Lung (tissue), 17 donors: ENCODE measurements at places on chromosomes 13 and 19. TPM values are rescaled to one million over a fixed set of nuclear protein-coding genes. Genes with fewer than 3 reads are reported as not detected.

DNA sequence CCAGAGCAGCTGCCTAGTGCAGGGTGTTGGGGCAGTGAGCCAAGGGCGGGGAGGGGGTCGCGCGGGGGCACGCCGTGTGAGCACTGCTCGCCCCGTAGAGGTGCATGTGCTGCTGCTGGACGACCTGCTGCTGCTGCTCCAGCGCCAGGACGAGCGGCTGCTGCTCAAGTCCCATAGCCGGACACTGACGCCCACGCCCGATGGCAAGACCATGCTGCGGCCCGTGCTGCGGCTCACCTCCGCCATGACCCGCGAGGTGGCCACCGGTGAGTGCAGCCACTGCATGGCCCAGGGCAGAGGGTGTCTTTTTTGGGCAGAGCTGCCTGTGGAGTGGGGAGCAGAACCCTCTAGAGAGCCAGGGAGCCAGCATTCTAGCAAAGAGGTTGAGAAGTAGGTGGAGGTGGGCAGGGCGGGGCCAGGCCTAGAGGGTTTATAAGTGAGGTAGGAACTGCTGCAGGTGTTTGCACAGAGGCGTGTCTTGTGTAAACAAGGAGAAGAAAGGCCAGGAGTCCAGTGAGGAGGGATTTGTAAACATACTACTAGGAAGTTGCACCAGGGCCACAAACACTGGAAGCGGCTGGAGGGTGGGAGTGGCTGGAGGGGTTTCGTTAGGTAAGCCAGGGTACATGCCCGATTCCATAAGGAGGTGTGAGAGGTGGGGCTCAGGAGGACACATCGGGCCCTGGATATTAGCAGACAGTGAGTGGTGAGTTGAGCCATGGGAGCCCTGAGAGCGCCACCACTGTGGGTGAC, 21.3 kb downstream of the ARHGEF1 start:
- DNase-seq = peak; percentile 56
- peak overlapping the region; percentile 63 for H3K27ac ChIP-seq
- H3K27me3 ChIP-seq = no peaks in the 10 kb centered on the region
- no peak overlapping the region for H3K4me3 ChIP-seq
- H3K4me1 ChIP-seq = no peaks in the 10 kb centered on the region
- peaks cover 21% of the 10 kb centered on the region for H3K36me3 ChIP-seq

- H3K36me3 ChIP-seq = no peaks in the 10 kb centered on the region
- H3K27me3 ChIP-seq = no peaks in the 10 kb centered on the region
- peak; percentile 5 for DNase-seq
- no peak overlapping the region for H3K27ac ChIP-seq
- no peaks in the 10 kb centered on the region for H3K4me1 ChIP-seq
- no peak overlapping the region for H3K4me3 ChIP-seq
Measured at GRCh38 chr13:85879014-85879413, 79.8 kb upstream of the SLITRK6 start.

- no peak overlapping the region for H3K27ac ChIP-seq
- DNase-seq = no peak
- no peak overlapping the region for H3K4me3 ChIP-seq
- H3K27me3 ChIP-seq = no peaks in the 10 kb centered on the region
- H3K4me1 ChIP-seq = no peaks in the 10 kb centered on the region
- no peaks in the 10 kb centered on the region for H3K36me3 ChIP-seq
Measured at GRCh38 chr13:25902891-25903341, 148.9 kb downstream of the SHISA2 start.

DNA sequence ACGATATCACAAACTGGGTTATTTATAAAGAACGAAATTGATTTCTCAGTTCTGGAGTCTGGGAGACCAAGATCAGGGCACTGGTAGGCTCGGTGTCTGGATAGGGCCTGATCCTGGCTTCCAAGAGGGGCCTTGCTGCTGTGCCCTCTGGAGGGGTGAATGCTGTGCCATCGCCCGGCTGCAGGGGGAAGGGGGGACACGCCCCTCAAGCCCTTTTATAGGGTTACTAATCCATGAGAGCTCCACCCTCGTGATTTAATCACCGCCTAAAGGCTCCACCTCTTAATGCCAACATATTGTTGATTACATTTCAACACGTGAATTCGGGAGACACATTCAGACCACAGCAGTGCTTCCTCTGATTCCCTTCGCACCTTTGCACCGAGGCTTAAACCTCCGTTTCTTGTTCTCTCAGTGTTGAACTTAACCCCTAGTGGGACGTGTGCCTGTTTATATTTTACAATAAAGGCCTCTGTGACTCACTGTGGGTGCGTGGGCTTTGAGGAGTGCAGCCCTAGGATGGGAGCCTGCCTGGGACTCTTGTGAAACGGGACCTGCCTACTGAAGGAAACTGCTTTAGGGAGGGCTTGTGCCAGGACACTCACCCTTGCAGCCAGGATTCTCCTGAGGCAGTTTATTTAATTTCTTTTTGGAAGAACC, 52.4 kb upstream of the SPATA13 start:
- no peak overlapping the region for H3K27ac ChIP-seq
- no peaks in the 10 kb centered on the region for H3K27me3 ChIP-seq
- peaks cover 21% of the 10 kb centered on the region for H3K4me1 ChIP-seq
- DNase-seq = no peak
- H3K4me3 ChIP-seq = no peak overlapping the region
- H3K36me3 ChIP-seq = no peaks in the 10 kb centered on the region

- H3K4me3 ChIP-seq = no peak overlapping the region
- no peaks in the 10 kb centered on the region for H3K4me1 ChIP-seq
- no peaks in the 10 kb centered on the region for H3K27me3 ChIP-seq
- no peak overlapping the region for H3K27ac ChIP-seq
- no peak for DNase-seq
Measured at GRCh38 chr13:43640476-43640875, 146.3 kb downstream of the ENOX1 start.

GRCh38 chr19:35725216-35725861, 7.5 kb downstream of the KMT2B start:
- H3K27ac ChIP-seq = no peak overlapping the region
- no peak overlapping the region for H3K4me3 ChIP-seq
- no peaks in the 10 kb centered on the region for H3K27me3 ChIP-seq
- no peaks in the 10 kb centered on the region for H3K4me1 ChIP-seq
- no peak for DNase-seq

- no peak overlapping the region for H3K4me3 ChIP-seq
- DNase-seq = no peak
Measured at GRCh38 chr13:32126756-32127155, 95.2 kb downstream of the FRY start.

GRCh38 chr13:33128134-33128533, 111.9 kb downstream of the KL start:
- no peak for DNase-seq
- peaks cover 7% of the 10 kb centered on the region for H3K36me3 ChIP-seq
- H3K4me3 ChIP-seq = no peak overlapping the region
- no peaks in the 10 kb centered on the region for H3K27me3 ChIP-seq

DNA sequence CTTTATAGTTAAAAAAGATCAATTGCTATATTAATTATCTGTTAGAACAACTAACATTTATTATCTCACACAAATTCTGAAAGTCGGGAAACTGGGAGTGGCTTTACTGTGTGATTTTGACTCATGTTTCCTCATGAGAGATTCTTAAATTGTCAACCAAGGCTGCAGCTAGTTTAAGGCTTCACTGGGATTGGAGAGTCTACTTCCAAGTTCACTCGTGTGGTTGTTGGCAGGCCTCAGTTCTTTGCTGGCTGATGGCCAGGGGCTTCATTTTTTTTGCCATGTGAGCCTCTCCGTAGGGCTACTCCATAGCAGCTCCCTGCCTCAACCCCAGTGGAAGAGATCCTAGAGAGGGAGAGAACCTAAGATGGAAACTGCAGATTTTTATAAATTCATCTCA, 24.5 kb upstream of the LPAR6 start:
- peak; percentile 83 for DNase-seq
- no peak overlapping the region for H3K27ac ChIP-seq
- no peaks in the 10 kb centered on the region for H3K27me3 ChIP-seq
- no peak overlapping the region for H3K4me3 ChIP-seq

DNA sequence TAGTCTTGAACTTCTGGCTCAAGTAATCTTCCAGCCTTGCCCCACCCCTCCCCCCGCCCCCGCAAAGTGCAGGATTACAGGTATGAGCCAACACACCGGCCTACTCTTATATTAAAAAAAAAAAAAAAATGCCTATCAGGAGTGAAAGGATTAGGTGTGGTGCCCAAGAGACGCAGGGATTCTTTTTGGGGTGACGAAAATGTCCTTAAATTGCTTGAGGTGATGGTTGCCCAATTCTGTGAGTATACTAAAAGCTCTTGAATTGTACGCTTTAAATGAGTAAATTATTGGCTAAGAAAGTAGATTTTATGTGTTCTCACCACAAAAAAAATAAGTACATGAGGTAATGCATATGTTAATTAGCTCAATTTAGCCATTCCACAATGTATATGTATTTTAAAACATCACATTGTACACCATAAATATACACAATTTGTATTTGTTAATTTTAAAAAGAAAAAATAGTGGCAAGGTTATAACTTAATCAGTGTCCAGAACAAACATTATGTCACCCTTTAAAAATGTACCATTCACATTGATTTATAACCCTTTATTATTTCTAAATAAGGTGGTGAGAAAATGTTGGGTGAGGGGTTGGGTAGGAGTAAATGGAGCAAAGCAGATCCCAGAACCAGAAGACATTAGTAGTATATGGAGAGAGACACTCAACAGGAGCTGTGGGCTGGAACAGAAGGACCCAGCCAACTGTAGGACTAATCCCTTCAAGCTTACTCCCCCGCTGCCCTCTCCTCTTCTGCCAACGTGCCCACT, 3.9 kb downstream of the IGSF23 start:
- DNase-seq = no peak
- peaks cover 3% of the 10 kb centered on the region for H3K4me1 ChIP-seq
- H3K4me3 ChIP-seq = no peak overlapping the region

DNA sequence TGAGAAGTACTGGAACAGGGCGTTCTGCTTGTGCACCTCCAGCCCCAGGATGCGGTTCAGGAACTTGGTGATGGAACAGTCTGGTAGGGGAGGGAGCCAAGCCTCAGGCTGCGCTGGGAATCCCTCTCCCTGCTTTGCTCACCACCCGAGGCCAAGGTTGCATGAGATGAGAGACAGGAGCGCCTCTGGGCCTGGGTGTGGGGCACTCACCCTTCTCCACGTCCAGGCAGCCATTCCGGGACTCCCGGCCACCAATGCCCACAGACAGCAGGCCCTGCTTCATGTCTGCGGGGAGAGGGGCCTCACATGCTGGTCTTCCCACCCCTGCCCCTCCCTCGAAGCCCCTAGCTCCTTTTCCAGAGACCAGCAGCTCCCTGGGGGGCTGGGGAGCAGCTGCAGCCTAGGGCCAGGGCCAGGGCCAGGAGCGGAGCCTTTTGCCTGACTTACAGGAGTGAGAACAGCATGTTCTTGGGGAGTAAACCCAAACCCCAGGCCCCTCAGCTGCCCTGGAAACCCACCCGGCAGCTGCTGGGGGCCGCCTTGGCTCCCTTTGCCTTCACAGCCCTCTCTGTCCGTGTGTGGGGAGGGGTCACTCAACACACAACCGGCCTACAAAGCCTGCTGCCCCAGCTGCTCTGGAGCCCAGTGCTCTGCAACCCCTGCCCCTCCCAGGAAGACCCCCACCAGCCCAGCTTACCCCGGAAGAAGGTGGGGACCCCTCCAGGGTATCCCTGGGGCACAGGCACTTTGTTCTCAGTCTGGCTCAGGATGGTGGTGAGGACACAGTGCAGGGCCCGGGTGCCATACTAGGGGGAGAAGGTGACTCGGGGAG, 7.2 kb downstream of the GPX4 start:
- H3K27me3 ChIP-seq = no peaks in the 10 kb centered on the region
- no peak for DNase-seq
- H3K4me1 ChIP-seq = peaks cover 18% of the 10 kb centered on the region
- peak overlapping the region; percentile 11 for H3K27ac ChIP-seq
- peaks cover 3% of the 10 kb centered on the region for H3K36me3 ChIP-seq

DNA sequence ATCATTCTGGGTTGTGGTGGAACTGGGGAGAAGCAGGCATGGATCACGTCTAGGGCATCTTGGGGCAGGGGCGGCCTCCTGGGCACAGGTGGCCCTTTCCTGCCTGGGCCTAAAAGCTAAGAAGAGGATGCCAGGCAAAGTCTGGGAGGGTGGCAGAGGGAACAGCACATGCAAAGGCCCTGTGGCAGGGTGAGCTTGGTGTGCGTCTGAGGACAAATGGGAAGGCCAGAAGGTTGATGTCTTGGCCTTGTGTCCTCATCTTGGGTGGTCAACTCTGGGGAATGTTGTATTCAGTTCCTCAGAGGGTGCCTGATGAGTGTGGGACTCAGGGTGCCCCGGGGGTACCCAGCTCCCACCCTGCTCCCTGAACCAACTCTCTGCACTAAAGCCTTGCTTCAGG, 5.4 kb upstream of the PLK5 start:
- no peaks in the 10 kb centered on the region for H3K4me1 ChIP-seq
- no peak overlapping the region for H3K27ac ChIP-seq
- no peak overlapping the region for H3K4me3 ChIP-seq
- DNase-seq = no peak
- H3K27me3 ChIP-seq = peaks cover 6% of the 10 kb centered on the region
- no peaks in the 10 kb centered on the region for H3K36me3 ChIP-seq

DNA sequence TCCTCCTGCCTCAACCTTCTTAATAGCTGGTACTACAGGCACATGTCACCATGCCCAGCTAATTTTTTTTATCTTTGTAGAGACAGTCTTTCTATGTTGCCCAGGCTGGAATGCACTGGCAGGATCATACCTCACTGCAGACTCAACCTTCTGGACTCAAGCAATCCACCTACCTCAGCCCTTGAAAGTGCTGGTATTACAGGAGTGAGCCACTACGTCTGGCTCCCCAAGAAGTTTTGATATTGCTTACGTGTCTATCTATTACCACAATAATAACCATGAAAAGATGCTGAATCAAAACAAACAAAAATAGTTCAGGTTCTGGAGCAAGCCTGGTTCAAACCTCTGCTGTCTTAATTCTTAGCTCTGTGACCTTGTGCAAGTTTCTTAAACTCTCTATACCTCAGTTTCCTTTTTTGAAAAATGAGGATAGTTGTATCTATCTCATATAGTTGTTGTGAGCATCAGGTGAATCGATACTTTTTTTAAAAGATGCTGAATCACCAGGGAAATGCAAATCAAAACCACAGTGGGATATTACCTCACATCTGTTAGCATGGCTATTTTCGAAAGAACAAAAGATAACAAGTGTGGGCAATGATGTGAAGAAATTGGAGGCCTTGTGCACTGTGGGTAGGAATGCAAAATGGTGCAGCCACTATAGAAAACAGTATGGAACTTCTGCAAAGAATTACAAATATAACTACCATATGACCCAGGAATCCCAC, 19.0 kb upstream of the LEUTX start:
- no peaks in the 10 kb centered on the region for H3K4me1 ChIP-seq
- H3K4me3 ChIP-seq = no peak overlapping the region
- no peak for DNase-seq
- H3K36me3 ChIP-seq = no peaks in the 10 kb centered on the region

The ADGRE3 gene
- total RNA-seq = 2.1 TPM

The LILRB4 gene
- total RNA-seq = 29.3 TPM

The GAPDHS gene
- not detected for total RNA-seq

The PSG4 gene
- total RNA-seq = not detected

The CAPN12 gene
- 2.0 TPM for total RNA-seq

The RDH8 gene
- not detected for total RNA-seq

The ZNF790 gene
- total RNA-seq = 5.9 TPM

The PTGIR gene
- total RNA-seq = 7.8 TPM
